Fibroblast of skin of left quadriceps (primary cell): ENCODE measurements at places on chromosomes 12 and 14.

GRCh38 chr12:79689477-79690141 is 1.2 kb downstream of the PAWR start:
- DNase-seq, result no peak

DNA sequence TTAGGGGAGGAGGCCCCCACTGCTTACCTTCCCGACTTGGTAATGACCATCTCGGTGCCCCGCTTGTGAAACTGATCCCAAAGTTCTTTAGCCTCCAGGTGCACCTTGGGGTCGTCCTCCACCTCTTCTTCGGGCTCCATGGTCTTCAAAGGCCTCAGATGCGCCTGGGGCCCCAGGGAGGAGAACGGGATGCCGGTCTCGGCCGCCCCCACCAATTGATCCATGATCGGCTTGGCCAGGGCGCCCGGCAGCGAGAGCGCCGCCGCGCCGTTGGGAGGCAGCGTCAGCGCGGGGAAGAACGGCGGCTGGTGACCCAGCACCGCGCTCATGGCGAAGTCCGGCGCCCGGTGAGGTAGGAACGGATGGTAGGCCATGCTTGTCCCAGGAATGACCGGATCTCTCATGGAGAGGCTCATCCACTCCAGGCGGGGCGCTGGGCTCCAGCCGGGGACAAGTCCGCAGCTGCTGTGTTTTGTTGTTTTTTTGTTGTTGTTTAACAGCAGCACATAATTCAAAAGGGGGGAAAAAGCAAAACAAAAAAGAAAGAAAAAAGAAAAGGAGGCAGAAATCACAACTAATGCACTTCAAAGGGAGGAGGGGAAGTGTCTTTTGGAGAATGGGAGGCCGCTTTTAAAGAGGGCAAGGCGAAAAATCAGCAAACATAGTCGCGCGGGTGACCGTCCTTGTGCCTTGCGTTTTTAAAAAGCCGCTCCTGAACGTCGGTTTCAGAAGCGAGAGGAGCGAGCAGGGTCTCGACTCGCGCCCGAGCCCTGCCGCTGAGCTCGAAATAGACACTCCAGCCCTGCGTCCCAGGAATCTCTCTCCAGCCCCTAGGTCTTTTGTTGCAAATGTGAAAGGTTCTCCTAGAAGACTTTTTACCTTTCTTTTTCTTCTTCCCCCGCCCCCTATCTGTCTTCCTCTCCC is 928 bp downstream of the TBX3 start:
- DNase-seq, result no peak

DNA sequence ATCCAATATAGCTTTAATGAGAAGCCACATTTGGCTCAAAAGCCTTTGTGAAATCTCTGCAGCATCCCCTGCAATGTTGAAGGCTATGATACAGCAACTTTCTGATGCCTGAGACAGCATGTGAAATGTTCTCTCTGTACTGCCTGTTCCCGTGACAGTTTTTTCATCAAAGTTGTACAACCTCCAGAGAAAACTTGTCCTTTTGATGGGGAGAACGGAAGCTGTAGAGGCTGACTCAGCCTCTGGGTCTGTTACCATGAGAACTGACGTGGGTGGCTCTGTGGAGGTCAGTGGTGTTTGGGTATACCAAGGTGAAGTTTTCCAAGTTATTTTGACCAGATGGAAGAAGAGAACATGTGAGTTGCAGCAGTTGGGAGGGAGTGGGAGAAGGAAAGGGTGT is 17.0 kb downstream of the SLC4A8 start:
- no peak for DNase-seq

DNA sequence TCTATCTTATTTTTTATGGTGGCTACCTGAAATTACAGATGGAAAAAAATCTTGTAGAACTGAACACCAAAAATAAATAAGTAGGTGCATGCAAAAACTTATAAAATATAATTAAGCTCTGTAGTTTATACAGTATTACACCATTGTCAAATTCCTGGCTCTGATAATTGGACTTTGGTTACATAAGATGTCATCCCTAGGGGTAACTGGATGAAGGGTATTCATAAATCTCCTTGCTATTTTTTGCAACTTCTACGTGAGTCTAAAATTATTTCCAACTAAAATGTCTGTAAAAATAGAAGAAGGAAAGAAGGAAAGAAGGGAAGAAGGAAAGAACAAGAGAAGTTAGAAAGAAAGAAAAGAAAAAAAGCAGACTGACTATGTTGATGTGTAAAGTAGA is 716.6 kb downstream of the BCL11B start:
- no peak for DNase-seq

- DNase-seq, result no peak
Measured at GRCh38 chr12:87140262-87140661, 884.1 kb upstream of the MGAT4C start.

- no peak for DNase-seq
Measured at GRCh38 chr14:94066089-94066676, 14.8 kb downstream of the DDX24 start.

- DNase-seq, result no peak
Measured at GRCh38 chr14:76584271-76584702, 177.0 kb upstream of the VASH1 start.

DNA sequence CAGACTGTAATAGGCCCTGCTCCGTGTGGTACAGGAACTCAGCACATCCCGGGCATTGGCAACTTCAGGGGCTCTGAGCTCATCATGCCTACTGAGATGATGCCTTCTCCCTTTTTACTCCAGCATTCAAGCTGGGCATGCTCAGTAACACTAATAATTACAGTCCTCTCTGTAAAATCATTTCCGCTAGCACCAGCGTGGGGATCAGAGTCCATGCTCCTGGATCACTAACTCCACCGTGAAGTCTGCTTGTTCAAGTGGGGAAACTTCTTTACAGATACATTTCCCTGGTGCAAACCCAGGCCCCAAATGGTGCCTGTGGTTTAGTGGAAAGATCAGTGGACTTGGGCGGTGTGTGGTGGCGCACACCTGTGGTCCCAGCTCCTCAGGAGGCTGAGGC is 16.7 kb downstream of the CLSTN3 start:
- no peak for DNase-seq

DNA sequence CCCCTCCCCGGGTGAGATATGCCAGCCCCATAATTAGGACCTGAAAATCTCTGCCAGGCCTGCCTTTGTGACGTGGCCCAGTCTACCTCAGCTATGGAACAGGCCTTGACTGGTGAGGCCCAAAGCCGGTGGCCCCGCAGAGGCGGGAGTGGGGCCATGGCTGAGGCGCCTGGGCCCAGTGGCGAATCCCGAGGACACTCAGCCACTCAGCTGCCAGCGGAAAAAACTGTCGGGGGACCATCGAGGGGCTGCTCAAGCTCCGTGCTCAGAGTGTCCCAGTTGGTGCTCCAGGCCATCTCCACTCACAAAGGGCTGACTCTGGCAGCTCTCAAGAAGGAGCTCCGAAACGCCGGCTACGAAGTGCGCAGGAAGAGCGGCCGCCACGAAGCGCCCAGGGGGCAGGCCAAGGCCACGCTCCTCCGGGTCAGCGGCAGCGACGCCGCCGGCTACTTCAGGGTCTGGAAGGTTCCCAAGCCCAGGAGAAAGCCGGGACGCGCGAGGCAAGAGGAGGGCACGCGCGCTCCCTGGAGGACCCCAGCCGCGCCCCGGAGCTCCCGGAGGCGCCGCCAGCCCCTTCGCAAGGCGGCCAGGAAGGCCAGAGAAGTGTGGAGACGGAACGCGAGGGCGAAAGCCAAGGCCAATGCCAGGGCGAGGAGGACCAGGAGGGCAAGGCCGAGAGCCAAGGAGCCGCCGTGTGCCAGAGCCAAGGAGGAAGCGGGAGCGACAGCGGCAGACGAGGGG is 21.4 kb downstream of the ZNF641 start:
- no peak for DNase-seq

DNA sequence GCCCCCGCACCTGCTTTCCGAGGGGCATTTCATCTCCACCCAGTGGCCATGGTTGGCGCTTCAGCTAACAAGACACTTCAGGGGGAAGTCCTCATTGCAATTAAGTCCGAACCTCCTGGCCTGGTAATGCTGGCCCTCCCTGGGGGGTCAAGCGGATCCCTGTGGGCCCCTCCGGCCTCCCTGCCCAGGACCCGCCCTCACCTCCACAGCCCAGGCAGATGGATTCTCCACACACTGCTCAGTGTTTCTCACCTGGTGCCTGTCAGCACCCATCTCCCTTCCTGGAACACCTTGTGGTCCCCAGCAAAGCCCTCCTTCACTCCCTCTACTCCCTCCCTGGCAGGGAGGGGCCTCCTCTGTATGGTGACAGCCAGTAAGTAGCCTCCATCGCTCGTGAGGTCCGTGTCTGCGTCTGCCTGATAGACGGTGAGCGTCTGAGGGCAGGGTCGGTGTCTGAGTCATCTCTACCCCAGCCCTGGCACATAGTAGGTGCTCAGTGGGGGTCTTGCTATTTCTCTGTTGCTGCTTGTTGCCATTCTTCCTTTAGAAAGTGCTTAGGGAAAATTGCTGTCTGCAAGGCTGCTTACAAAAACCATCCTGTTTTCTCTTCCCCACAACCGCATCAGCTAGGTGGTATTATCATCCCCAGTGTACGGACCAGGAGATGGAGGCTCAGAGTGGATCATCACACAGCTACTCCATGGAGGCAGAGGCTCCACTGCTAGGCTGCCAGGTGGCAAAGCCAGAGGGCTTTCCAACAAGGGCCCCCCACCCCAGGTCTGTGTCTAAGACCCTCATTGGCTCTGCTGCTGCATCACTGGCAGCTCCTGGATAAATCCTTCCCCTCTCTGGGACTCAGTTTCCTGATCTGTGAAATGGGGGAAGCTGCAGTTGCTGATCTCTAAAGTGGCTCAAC is 39.7 kb upstream of the EML1 start:
- DNase-seq, result no peak

DNA sequence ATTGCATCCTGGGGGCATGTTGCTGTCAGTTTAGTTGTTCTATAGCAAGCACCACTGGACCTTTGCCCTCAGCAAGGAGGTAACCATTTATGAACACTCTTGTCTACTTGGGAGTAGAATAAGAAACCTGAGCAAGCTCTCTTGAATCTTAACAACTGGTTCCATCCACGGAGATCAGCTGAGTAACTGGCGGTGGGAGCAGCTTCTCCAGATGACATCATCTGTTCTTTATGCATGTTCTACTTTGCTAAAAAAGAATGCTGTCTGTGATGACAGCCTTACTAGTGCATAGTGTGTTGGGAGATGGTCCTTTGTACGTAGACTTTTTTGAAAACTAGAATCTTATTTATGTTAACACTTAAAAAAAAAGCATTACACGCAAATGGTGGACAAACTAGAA is 17.7 kb downstream of the SLC4A8 start:
- no peak for DNase-seq

GRCh38 chr14:50804181-50804721 is 26.7 kb downstream of the NIN start:
- peak; percentile 53 for DNase-seq

GRCh38 chr12:14982991-14983390 is 10.1 kb downstream of the PDE6H start:
- no peak for DNase-seq

DNA sequence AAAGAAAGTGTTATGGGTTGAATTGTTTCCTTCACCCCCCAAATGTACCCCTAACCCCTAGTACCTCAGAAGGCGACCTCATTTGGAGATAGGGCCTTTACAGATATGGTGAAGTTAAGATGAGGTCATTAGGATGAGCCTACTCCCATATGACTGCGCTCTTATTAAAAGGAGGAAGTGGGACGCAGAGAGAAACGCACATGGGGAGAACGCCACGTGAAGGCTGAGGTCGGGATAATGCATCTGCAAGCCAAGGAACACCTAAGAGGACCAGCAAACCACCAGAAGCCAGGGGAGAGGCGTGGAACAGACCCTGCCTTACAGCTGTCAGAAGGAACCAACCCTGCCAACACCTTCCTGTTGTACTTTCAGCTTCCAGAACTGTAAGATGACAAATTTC is 1.7 kb upstream of the NRIP2 start:
- DNase-seq, result no peak
